Neural progenitor cell (in vitro differentiated cells): ENCODE measurements at places on chromosomes 3 and 15.
A peak's percentile ranks its signal among the peaks of the same experiment; 100 is the strongest.

- no peak for DNase-seq
These were observed 137.7 kb downstream of the LRIG1 start for GRCh38 chr3:66363148-66363547.

- DNase-seq, result peak; percentile 9
These were observed 63.2 kb upstream of the PYDC2 start for GRCh38 chr3:191397771-191398170.

DNA sequence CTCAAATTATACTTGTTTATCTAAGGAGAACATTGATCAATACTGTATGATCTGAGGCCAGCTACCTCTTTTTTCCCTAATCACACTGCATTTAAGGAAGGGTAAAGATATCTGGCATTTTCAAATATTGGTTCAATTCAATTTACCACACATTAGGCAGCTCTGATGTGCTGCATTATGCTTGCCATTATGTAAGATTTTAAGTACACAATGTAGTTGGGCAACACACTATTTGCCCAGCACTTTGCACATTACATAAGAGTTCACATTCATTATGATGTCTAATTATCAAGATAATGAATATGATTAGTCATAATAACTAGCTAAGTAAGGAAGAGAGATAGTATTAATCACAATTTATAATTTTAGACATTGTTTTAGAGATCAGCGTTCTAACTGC lies 196.3 kb downstream of the BCHE start:
- DNase-seq, result no peak

GRCh38 chr3:46968783-46969428 lies 7.6 kb downstream of the CCDC12 start:
- no peak for DNase-seq

GRCh38 chr3:64667138-64667537 lies 20.7 kb downstream of the ADAMTS9 start:
- no peak for DNase-seq

GRCh38 chr15:70266412-70267121 lies 168.8 kb upstream of the TLE3 start:
- no peak for DNase-seq

DNA sequence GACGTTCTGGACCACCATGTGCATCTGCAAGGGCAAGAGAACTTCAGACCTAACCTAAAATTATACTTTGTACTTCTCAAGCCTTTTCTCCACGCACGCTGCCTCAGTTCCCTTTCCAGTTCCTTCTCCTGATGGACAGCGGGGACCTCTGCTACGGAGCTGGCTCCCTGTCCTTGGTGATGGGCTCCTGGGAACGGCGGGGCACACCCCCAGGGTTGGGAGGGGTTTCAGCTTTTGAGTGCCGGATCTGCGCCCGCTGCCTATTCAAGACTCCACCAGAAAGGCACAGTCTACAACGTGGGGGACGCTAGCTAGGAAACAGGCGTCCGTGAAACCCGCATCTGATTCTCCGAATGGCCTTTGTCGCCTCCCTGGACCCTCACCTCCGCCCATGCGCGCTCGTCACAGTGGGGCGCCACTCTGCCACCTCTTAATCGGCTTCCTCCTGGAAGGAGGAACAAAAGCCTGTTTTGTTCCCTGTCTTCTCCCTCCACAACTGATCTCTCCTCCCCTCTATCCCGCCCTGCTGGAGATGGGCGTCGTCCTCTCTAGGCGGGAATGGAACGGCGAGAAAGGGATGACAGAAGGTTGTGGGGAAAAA lies 2.2 kb downstream of the GPR149 start:
- DNase-seq, result peak; percentile 90

DNA sequence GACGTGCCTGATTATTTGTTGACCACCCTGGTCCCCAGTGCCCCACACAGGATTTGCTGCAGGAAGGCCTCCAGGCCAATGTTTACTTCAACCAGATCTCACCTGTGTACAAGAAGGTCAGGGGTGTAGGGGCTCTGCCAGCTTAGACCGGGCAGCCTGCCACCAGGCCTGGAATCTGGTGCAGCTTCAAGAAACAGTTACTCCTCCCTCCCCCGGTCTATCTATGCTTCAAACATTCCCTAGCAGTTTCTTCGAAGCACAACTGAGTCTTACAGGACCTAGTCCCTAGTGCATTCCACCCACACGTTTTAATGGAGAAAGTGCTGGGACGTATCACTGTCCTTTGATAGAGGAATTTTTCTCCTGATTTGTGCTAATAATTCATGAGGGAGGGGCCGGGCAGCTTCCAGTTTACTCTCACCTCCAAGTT lies 8.0 kb downstream of the SH3BP5 start:
- no peak for DNase-seq

DNA sequence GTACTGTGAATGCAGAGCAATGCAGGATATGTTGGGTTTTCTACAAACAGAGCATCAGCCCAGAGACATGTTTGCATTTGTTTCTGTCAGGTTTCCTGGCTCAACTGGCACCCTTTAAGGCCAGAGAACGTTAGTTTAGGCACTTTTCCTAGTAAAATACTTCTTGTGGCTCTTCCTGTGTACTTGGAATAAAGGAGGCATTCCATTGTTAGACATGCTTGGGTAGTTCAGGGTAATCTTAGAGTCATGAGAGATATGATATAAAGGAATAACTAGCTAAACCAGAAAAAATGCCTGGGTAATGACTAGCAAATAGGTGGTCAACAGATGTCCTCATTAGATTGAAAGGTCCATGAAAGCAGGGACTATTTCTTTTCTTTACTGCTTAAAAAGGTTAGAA lies 60.4 kb upstream of the RBM5 start:
- DNase-seq, result no peak

- no peak for DNase-seq
These were observed 214.1 kb downstream of the NECTIN3 start for GRCh38 chr3:111285694-111286093.

GRCh38 chr15:100728371-100729201 lies 126.2 kb downstream of the ASB7 start:
- DNase-seq, result no peak

DNA sequence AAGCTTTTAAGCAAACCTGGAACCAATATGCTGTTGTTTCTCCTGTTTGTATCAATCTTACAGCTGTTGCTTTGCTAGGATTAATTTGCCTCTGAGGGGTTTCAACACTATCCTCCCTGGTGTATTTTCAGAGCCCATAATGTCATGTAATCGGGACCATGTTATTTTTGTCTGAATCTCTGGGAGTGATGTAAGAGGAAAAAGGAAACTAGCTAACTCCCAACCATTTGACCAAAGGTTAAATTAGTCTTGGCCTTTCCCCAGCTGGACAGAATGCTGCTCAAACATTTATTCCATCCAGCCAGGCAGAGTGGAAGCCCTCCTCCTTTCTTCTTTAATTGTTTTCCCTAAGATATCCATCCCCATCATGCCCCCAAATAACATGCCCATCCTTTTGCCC lies 142.2 kb downstream of the ALDH1A2 start:
- no peak for DNase-seq

GRCh38 chr3:36562945-36563344 lies 182.6 kb downstream of the STAC start:
- DNase-seq, result no peak

- DNase-seq, result no peak
These were observed 5.5 kb upstream of the CLN6 start for GRCh38 chr15:68235022-68235421.
